Stimulated activated CD8-positive, alpha-beta memory T cell treated with anti-CD3 and anti-CD28 coated beads, Interleukin-7, amount 100 ng/mL, for 48 hours (primary cell): ENCODE measurements at places on chromosomes 2 and 18.

- no peak for DNase-seq
These were observed 459.9 kb upstream of the CELF4 start for GRCh38 chr18:38025433-38026038.

- no peak for DNase-seq
These were observed 93.3 kb downstream of the RNF144A start for GRCh38 chr2:7010391-7011054.

- no peak for DNase-seq
These were observed 10.1 kb downstream of the HDAC4 start for GRCh38 chr2:239390546-239391285.

GRCh38 chr2:181523756-181524155, 66.6 kb downstream of the ITGA4 start:
- no peak for DNase-seq

- no peak for DNase-seq
These were observed 419.7 kb upstream of the TNP1 start for GRCh38 chr2:217279556-217279955.

DNA sequence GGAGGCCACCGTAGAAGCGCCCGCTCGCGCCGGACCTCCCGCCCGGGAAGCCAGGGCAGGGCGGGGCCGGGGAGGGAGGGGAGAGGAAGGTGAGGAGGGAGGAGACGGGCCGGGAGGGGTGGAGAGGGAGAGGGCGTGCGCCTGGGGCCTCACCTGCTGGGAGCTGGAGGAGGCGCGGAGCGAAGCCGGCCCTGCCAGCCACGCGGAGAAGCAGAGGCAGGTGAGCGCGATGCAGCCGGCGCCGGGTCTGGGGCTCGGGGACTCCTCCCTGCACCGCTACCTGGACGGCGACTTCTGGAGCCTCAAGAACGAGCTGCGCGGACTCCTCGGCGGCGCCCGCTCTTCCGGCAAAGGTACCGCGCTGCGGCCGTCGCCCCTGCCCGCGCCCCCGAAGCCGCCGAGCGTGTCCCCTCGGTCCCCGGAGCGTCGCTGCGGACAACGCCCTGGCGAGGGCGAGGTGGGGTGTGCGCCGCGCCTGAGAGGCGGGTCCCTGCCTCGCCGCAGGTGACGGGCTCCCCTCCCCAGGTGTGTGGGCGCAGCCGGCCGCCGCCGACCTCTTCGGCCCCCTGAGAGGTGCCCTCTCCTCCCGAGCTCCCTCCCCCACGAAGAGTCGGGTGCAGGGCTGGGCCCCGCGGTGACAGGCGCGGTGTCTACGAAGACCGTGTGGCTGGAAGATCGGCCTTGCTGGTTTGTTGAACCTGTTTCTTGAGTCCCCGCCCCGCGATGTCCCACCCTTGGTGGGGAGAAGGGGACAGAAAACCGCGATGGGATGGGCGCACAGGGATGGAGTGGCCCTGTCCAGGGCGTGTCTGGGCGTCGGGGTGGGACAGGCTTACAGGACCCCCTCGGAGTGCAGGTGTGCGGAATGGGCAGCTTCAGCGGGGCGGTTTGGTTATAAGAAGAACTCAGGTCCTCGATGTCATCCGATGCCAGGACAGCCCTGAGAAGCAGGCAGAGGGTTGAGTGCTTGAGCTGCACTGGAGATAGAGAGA, at the start of gene ACOXL:
Gene ACOXL, plus strand, starts transcription at position 152 of the 992 bp plus-strand sequence. CDS start 35,817 bp downstream, outside the sequence.
- no peak for DNase-seq

- DNase-seq = no peak
These were observed 145.5 kb downstream of the ADCYAP1 start for GRCh38 chr18:1050012-1050657.

GRCh38 chr2:127950264-127950663, 64.5 kb upstream of the AMMECR1L start:
- DNase-seq = no peak

- DNase-seq = no peak
These were observed 191.9 kb upstream of the TCF4 start for GRCh38 chr18:55779691-55780585.

GRCh38 chr2:204717591-204717990, 172.3 kb downstream of the PARD3B start:
- no peak for DNase-seq

DNA sequence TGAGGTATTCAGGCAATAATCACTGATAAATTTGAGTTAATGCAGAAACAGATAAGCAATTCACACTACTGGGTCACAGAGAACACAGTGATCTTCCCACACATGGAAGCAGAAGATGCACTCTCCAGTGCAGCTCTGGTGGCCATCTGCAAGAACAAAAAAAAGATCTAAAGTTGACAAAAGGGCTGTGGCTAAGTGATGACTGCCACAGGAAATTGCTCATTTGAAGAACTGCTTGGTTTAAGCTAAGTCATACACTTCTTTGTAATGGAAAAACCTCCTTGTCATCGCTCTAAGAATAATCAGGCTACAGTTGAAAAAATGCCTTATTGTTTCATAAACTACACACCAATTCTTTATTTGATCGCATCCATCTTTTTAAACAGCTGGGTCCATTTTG, 115.1 kb downstream of the DTNB start:
- DNase-seq = peak; percentile 27

DNA sequence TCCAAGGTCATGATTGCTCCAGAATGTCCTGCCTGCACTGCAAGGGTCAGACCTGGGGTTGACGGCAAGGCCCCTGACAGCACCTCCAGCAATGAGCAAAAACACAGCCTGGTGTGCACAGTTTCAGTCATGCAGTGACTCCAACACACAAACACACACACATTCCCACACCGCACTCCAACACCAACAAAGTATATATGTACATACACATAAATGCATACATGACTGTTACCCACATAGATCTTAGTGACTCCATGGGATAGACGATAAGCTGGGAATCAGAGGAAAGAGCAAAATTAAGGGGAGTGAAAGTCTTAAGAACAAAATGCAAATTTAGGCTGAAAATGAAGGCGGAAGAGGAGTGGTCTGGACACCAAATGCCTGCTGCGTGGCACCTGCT, 112.7 kb upstream of the TEKT4 start:
- DNase-seq = no peak

DNA sequence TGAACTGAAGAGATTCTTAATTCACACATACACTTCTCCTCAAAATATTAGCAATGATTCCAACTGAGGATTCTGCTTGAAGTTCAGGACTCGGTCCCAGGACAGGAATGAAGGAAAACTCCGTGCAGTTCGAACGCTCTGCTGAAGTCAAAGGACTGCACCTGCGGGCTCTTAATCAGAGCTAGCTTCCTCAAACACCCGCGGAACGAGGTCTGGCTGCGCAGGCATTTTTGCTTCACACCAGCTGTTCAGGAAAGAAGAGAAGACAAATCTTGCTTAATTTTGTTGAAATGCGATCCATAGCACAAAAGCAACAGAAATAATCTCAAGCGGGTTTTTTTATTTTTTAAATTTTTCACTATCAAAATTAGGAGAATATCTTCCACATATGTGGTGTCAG, 175.6 kb downstream of the LAMA1 start:
- no peak for DNase-seq

DNA sequence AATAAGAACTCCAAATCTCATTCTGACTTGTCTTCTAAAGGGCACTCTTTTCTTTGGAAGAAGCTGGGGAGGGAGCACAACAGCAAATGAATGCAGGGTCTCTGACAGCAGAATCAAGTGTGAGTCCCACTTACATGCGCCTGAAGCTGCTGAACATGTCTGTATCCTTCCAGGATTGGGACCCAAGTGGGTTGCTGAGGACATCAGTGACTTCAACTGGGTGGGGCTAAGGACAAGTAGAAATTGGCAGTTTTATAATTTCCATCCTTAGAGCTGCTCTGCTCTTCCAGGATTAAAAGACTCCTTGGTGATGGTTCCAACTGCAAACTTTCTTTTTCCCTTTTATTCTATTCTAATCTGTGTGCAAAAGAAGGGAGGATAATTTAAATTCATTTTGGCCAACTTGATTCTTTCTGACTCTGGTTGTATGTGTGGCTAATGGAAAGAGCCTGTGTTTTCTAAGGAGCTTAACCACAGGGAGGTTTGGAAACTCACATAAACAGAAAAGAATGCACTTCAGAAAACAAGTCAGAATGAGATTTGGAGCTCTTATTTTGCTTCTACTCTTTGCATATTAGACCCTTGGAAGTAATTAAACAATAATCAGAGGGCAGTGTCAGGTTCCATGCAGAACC, 20.6 kb downstream of the ANTXR1 start:
- DNase-seq = no peak

DNA sequence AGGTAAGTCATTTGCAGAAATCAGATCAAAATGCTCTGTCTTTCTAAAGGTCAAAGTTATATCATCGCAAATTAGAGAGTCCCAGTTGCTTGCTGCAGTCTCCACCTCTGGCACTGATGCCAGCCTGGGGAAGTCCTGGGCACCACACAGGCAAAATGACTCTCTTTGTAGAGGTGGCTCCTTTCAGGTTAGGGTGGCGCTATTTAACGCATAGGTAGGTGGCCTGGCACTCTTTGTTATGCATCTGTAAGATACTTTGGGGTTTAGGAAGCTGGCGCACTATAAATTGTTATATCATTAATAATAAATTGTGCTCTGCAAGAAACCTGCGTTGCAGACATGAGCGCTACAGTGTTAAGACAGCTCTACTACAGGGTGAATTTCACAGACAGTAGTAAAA, 268.5 kb downstream of the ICOS start:
- no peak for DNase-seq

GRCh38 chr2:149884871-149885270, 297.3 kb upstream of the MMADHC start:
- no peak for DNase-seq

DNA sequence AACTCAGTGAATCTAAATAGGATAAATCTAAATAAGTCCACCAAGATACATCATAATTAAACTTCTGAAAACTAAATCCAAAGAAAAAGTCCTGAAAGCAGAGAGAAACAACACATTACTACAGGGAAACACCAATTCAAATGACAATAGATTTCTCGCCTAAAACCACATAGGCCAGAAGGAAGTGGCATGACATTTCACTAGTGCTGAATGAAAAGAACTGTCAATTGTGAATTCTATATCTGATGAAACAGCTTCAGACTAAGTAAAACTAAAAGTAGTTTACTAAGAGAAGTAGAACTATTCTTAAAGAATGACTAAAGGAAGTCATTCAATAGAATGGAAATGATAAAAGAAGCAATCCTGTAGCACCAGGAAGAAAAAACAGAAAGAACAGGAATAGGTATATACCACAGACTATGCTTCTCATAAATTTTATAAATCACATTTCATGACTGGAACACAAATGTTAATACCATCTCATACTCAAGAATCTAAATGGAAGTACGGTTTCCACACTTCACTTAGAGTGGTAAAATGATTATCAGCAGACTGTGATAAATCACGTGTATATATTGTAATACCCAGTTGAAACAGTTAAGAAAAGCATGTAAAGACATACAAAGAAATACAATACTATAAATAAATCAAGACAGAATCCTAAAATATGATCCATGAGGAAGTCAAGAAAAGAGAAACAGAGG, 46.4 kb downstream of the ASXL2 start:
- DNase-seq = no peak

DNA sequence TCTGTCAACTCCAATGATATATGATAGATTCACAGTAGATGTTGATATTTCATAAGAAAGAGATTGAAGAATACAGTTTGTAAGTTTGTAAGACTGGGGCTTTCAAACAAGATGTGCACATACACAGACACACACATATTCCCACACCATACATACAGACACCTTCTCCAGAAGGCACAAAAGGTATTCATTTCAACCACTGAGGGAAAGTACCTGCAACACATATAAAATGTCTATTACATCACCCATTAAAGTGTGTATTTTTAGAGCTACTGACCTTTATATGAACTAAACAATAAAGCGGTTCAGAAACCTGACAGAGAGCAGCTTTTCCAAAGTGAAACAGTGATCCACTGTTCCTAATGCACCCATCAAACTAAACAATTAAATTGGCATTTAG, 53.3 kb downstream of the CCDC148 start:
- no peak for DNase-seq

DNA sequence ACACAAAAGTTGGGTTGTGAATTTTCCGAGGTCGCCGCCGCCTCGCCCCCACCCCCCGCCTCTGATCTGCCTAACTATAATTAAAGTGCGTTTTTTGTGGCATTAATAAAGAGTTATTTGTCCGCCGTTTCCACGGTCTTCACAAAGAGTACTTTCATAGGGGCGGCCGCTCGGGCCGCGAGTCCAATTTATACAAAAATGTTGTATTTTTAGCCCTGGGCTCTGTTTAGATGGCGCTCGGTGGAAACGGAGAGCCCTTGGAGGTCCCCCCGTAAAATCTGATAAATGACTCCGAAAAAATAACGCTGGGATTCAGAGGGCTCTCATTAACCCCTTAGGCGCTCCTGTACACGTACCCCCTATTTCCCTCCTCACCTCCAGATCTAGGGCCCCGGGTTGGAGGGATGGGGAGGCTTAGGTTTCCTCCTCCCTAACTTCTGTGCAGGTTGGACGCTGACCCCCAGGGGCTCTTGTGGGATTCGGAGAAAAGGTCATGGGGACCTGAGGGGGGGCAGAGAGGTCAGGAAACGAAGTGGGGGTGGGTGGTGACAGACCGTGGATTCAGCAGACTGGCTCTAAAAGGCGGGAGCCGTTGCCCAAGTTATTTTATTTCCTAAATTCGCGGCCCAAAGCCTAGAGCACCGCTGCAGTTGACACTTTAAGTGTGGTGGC, 1.9 kb downstream of the CYP26B1 start:
- no peak for DNase-seq

- no peak for DNase-seq
These were observed 50.2 kb upstream of the SLC66A3 start for GRCh38 chr2:11104794-11105660.

- no peak for DNase-seq
These were observed 95.2 kb upstream of the NCK2 start for GRCh38 chr2:105649534-105649933.

DNA sequence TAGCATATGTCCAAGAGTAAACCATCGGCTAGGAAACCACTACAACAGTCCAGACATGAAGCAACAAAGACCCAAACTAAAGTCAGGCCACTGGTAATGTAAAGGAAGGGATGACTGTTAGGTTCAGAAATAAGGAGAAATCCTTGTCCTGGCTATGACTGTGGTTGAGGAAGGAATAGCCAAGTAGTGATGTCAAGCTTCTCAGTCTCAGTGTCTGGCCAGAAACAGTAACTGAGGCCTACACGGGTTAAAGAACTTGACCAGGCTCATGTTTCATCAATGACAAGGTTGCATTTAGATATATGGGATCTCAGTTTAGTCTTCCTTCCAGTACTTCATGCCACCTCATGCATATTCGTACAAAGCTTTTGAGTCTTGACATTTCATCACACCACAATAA, 162.0 kb downstream of the ETAA1 start:
- no peak for DNase-seq

- DNase-seq = no peak
These were observed 212.1 kb downstream of the DYSF start for GRCh38 chr2:71665168-71666093.

DNA sequence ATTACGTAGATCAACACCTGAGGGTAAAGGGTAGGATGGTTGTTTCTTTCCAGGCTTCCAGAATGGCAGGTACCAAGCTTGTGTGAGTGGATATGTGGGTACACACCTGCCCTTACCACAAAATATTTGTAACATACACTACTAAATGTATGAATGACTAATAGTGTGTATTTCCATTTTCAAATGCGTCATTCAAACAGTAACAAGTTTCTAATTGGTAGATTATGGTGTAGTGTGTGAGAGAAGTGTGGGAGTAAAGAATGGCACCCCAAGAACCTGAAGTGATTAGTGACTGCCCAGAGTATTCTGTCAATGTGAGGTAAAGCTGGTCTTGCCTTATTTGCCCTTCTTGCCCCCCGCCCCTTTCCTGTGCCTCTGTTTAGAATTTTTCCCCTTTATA, 21.1 kb downstream of the AGPS start:
- no peak for DNase-seq

GRCh38 chr2:226652983-226653765, 146.4 kb downstream of the IRS1 start:
- no peak for DNase-seq

GRCh38 chr2:134447669-134448068, 193.8 kb downstream of the MGAT5 start:
- no peak for DNase-seq
